Stimulated activated CD4-positive, alpha-beta T cell treated with anti-CD3 and anti-CD28 coated beads, Interleukin-1b, Interleukin-23, amount 100 ng/mL, for 1 hour (primary cell): ENCODE measurements at places on chromosomes 2 and 18.

GRCh38 chr2:88265352-88266303 lies 95.5 kb downstream of the THNSL2 start:
- no peak for DNase-seq

DNA sequence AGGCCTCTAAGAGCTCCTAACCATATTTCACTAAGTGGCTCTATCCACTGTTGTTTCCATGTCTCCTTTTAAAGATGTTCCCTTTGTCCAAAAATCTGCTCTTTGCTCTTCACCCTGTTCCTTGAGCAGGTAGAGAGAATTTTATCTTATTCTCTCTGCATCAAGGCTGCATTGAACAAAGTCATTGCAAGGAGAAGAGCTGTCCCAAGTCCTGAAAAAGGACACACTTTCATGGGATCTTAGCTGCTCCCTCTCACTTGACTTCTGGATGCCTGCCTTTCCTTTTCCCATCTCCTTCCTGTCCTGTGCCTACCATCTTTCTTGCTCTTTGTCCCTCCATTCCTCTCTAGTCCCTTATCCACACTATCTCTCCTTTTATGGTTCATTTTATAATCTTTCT lies 235.2 kb upstream of the THSD7B start:
- DNase-seq: no peak

GRCh38 chr2:215107216-215108056 lies 31.0 kb downstream of the ABCA12 start:
- no peak for DNase-seq

- no peak for DNase-seq
These were observed 256.9 kb upstream of the COPS8 start for GRCh38 chr2:236828820-236829219.

DNA sequence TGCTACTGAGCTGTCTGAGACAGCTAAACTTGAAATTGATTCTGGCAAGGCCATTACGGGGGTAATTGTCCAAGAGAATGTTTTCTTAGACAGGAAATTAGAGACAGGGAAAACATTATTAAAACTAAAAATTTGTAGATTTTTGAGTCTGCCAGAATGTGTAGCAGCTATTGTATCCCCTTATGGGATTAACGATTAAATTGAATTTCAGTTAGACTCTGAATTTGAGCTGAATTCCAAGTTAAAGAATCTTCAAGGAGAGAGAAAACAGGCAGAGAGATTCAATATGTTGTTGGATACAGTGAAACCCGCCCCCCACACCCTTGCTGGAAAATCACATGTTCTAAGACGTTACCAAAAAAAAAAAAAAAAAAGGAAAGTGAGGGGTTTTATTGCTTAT lies 32.7 kb upstream of the CCDC68 start:
- DNase-seq: no peak

DNA sequence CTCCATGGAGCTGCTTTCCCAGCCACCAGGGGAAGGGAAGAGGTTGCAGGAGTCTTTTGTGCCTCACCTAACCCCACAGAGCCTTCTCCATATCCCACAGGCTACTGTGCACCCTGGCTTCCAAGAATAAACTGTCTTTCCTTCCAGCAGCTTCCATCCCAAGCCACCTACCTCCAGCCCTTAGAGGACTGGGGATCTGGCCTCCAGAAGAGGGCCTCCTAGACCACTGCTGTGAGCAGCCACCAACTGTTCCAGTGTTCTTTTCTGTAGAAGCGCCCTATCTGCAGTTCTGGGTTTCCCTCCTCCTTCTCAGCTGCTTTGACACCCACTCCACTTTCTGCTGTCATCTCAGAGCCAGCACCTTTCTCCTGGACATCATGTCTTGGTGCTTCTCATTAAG lies 30.7 kb upstream of the REG3G start:
- DNase-seq: no peak

GRCh38 chr2:26983746-26984145 lies 13.3 kb downstream of the MAPRE3 start:
- DNase-seq: no peak

DNA sequence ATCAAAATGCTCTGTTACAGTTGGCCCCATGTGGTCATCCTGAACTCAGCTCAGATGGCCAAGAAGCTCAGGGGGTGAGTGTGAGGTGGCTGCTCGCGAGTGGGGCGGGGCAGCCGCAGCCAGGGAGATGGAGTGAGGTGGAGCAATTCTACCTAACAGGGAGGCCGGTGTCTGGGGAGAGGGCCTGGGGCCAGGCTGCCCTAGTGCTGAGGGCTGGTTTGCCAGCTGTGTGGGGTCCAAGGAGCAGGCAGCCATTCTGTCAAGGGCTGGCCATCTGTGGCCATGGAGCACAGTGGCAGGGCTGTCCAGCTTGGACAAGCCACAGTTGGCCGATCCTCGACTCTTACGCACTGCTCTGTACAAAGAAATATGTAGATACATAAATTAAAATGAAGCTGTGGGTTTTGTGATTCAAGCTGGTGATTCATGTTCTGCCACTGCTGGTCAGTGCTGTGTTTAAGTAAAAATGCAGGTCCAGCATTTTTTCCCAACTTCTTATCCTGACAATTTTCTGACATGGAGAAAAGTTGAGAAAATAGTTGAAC lies 82.1 kb downstream of the HS6ST1 start:
- DNase-seq: no peak

GRCh38 chr18:77948567-77948966 lies 698.9 kb downstream of the GALR1 start:
- DNase-seq: no peak

DNA sequence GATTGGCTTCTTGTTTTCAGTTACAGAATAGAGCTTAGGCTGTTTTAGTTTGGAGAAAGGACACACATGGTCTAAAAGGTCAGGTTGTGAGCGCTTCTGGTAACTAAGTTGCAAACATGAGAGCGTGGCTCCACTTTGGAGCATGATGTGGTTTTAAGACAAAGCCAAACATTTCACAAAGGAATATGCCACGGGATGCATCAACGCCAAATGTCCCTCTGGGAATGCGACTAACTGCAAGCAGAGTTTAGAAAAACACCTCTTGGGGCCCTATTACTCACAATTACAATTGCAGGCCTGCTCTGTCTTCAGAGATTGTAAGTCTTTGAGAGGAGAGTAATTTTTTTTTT lies 25.4 kb downstream of the MYO7B start:
- DNase-seq: no peak
